Sigmoid colon (tissue), 7 donors: ENCODE measurements at places on chromosomes 2 and 18. TPM values are rescaled to one million over a fixed set of nuclear protein-coding genes. Genes with fewer than 3 reads are reported as not detected.

CRYBA2 gene
- total RNA-seq = not detected

UGT1A10 gene
- total RNA-seq = not detected

DNA sequence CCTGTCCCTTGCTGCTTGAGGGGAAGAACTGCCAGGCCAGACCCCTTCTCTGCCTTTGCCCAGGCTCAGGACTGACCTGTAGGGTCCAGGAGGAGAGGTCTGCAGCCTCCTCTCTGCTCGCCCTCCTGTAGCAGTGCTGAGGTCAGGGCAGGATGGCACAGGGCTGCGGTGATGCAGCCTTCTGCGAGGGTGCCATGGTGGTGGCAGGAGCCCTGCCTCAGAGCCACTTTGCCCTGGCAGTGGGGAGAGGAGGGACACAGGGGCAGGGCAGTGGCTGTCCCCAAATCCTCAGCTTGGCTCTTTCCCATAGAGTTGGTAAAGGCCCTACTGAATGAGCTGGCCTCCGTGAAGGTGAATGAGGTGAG, 884 bp downstream of the PROM2 start:
- no peak overlapping the region for H3K4me3 ChIP-seq
- H3K27me3 ChIP-seq = no peaks in the 10 kb centered on the region
- H3K4me1 ChIP-seq = no peaks in the 10 kb centered on the region
- peak; percentile 36 for DNase-seq
- no peak overlapping the region for H3K27ac ChIP-seq

GRCh38 chr2:174051068-174051467, 85.9 kb upstream of the SP3 start:
- H3K4me1 ChIP-seq = no peaks in the 10 kb centered on the region
- no peak overlapping the region for H3K4me3 ChIP-seq
- DNase-seq = no peak
- H3K27ac ChIP-seq = no peak overlapping the region
